GM23338 (cell line): ENCODE measurements at places on chromosomes 7 and 10. TPM values are rescaled to one million over a fixed set of nuclear protein-coding genes. Genes with fewer than 3 reads are reported as not detected.

UPK3BL2 gene
- 1.5 TPM in 1 of 2 replicates, not detected in the other for total RNA-seq

DNA sequence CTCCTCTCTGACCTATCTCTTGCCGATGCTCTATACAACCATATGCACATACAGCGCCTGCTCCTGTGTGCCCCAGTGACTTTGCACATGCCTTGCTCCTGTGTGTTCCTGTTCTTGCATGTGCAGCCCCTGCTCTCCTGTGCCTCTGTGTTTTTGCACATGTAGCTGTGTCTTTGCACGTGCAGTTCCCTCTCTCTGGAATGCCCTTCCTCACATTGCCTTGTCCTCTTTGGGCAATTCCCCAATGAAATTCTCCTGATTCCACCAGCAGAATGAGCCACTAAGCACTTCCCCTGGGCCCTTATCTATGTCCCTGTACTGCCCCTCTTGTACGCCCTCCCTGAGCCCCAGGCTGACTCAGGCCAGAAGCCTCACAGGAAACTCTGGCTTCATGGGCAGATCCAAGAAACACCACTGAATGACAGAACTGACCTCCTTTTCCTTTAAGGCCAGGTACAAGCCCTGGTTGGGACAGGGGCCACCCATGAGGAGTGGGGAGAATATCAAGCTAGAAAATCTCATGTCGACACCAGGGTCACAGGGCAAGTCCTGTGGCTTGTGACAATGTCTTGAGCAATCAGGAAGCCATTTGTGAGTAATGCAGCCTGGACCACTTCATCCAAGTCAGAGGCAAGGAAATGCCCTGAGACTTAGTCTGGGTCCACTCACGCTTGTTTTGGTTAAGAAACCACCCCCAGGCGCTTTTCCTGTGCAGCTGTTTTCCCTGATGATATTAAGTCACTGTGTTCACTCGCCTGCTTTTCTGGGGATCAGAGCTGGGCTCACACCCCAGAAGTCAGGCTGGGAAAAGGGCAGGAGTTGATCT lies 1.9 kb upstream of the ARHGAP22 start:
- peaks cover 29% of the 10 kb centered on the region for H3K27me3 ChIP-seq
- H3K4me3 ChIP-seq: no peak overlapping the region
- no peaks in the 10 kb centered on the region for H3K36me3 ChIP-seq
- no peak for DNase-seq
- H3K4me1 ChIP-seq: peaks cover 23% of the 10 kb centered on the region; the same call in 1 of the 2 replicates

DNA sequence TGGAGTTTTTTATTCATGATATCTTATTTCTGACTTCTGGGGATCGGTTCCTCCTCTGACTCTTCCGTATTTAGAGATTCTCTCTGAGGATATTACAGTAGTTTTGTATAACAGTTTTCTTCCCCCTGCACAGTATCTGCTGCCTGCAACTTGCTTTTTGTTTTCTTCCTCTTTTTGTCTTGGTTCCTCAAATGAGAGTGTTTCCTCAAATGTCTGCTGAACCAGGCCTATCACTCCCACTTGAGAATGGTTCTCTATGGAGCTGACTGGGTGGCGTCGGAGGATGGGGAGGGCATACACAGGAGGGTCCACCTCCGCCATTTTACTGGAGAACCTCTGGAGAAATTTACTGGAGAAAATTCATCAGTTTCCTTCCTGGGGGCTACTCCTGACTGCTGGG lies 27.7 kb downstream of the ARHGAP22 start:
- H3K4me1 ChIP-seq: peaks cover 4% of the 10 kb centered on the region
- no peak overlapping the region for H3K27ac ChIP-seq
- no peaks in the 10 kb centered on the region for H3K36me3 ChIP-seq
- H3K27me3 ChIP-seq: no peaks in the 10 kb centered on the region
- DNase-seq: no peak
- H3K4me3 ChIP-seq: no peak overlapping the region

OR2A7 gene
- total RNA-seq: 1.6 and 2.2 TPM in 2 replicates

DNA sequence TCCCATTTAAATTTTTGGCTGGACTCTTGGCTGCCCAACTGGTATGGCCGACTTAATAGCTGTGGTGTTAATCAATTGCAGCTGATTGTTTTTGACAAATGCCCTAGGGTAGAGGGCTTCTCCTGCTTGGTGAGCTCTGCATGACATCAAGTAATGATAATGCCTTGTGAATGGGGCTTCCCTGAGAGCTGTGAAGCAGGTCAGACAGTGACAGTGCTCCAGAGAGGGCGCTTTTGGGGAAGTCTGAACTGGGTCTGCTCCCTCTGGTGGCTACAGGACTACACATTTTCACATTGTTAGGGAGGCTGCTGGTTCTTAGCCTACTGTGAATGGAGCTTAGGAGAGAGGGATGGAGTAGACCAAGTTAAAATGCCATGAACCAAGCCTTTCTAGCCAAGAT lies 98.8 kb downstream of the SDK1 start:
- no peak overlapping the region for H3K27ac ChIP-seq
- peaks cover 4% of the 10 kb centered on the region; the same call in 1 of the 2 replicates for H3K36me3 ChIP-seq
- H3K4me3 ChIP-seq: no peak overlapping the region
- peaks cover 3% of the 10 kb centered on the region; the same call in 1 of the 2 replicates for H3K4me1 ChIP-seq
- DNase-seq: peak; percentile 95

DNA sequence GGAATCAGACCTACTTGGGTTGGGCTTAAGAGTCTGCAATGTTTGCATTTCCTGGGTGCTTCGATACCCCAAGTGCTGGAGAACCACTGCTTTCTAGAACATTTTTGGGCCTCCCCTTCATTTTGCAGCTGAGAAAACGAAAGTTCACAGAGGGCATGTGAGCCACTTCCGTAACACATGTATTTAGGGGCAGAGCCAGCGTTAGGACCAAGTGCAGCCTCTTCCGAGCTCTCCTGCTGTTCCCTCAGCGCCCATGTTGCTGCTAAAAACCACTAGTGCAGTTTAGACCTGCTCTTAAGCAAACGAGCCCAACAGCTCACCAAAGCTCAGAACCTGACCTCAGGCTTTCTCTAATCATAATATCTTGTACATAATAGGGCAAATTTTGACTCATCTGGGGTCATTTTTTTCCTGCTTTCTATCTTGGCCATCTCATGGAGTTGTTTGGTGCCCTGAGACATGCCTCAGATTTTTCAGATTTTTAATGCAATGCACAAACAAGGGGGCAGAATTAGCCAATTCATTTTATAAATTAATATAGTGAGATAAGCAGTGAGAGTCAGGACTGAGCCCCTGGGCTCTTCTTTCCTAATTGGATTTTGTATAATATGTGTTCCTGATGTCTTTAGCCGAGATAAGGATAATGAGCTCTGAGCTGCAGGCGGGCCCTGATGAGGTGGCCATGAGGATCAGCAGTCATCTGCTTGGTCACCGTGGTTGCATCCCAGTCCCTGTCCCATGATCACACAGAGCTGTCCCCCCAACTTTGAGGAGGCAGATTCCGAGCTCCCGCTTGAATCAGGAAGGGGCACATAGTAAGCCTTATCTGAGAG lies 12.9 kb downstream of the BAG3 start:
- no peak overlapping the region for H3K4me3 ChIP-seq
- H3K36me3 ChIP-seq: no peaks in the 10 kb centered on the region
- H3K27me3 ChIP-seq: no peaks in the 10 kb centered on the region
- DNase-seq: no peak

EIF3A gene
- total RNA-seq: 170 and 171 TPM in 2 replicates

DNA sequence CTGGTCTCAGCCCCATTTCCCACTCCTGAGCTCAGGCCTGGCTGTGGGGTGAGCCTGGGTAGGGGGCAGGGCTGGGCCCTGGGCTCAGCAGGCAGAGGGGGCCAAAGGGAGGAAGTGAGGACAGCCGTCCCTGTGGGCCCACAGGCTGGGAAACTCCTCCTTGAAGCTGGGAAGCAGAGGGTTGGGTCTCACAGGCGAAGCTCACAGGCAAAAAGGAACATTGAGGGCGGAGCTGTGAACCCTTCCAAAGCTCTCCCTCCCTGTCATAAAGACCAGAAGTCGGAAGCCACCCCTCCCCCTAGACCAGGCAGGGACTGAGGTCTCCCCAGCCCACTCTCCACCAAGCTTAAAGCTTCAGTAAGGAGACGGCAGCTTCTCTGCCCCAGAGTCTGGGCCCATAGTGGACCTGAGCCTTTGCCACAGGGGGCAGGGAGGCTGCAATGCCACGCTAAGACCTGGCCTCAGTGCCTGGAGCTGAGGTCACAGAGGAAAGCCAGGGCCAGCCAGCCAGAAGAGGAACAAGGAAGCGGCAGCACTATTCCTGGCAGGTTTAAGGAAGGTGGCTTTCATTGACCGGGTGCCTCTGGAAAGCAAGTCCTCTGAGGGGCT lies 1.0 kb upstream of the KCP start:
- H3K36me3 ChIP-seq: no peaks in the 10 kb centered on the region
- peak overlapping the region; percentile 76; the same call in 1 of the 2 replicates for H3K4me3 ChIP-seq
- H3K4me1 ChIP-seq: peaks cover 24% of the 10 kb centered on the region
- DNase-seq: peak; percentile 77
- H3K27me3 ChIP-seq: peaks cover 80% of the 10 kb centered on the region

- H3K27me3 ChIP-seq: no peaks in the 10 kb centered on the region
- no peak overlapping the region for H3K4me3 ChIP-seq
- H3K27ac ChIP-seq: no peak overlapping the region
- no peak for DNase-seq
- no peaks in the 10 kb centered on the region for H3K4me1 ChIP-seq
These were observed 83.1 kb upstream of the CHCHD3 start for GRCh38 chr7:133165001-133165400.

- H3K27ac ChIP-seq: no peak overlapping the region
- no peaks in the 10 kb centered on the region for H3K27me3 ChIP-seq
- H3K4me3 ChIP-seq: no peak overlapping the region
- no peaks in the 10 kb centered on the region for H3K36me3 ChIP-seq
- no peaks in the 10 kb centered on the region for H3K4me1 ChIP-seq
- no peak for DNase-seq
These were observed 2.8 kb downstream of the BCAP29 start for GRCh38 chr7:107582875-107583274.

NOD1 gene
- total RNA-seq: 3.8 and 7.3 TPM in 2 replicates

ARMH3 gene
- total RNA-seq: 11.1 and 97.4 TPM in 2 replicates

ZNF3 gene
- 40.8 and 48.9 TPM in 2 replicates for total RNA-seq

ANKRD22 gene
- not detected in 2 replicates for total RNA-seq

GPR158 gene
- 1.3 and 1.5 TPM in 2 replicates for total RNA-seq

DNA sequence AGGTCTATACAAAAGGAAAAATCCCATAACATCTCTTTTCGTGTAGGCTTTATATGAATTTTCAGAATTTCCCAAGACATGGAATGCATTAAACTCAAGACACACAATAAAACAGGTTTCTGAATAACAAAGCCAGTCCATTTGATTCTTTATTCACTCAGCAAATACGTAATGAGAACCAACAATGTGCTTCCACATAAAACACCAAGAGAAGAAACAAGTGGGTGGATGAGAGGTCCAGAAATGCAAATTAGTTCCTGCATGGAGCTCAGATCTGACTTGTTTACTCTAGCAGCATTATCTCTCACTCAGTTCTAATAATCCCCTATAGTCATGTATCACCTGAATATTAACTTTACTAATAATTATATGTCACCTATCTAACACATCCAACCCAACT lies 249.5 kb downstream of the LRRTM3 start:
- H3K27me3 ChIP-seq: no peaks in the 10 kb centered on the region
- H3K4me3 ChIP-seq: no peak overlapping the region
- no peaks in the 10 kb centered on the region for H3K36me3 ChIP-seq
- DNase-seq: no peak
- no peak overlapping the region for H3K27ac ChIP-seq

DNA sequence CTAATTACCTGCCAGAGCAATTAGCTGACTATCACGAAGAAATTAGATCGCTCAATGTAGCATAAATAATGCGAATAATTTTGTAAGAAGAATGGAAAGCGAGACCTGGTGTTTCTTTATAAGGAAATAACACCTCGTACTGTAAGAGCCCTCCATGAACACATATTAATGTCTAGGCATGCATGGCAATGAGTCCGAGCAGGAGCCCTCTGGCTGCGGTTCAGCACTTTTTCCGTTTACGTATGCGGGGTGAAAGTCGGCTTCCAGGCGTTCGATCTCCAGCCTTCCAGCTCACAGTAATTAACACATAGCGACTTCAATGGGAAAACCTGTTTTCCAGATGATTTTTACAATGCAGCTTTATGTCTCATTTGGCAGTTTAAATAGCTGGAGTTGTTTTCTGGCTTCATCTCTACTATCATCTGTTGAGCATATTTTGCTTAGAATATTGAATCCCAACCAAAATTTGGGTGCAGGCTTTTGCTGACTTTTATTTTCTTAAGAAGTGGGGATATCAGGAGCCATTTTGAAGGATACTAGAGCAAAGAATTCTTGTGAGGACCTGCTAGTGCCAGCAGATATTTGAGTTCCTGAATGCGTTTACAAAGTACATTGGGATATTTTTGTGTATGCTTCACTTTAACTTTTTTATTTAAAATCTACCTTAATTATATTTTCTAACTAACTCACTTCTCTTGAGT lies 7.2 kb upstream of the SP8 start:
- H3K4me3 ChIP-seq: peak overlapping the region; percentile 67
- H3K27me3 ChIP-seq: peaks cover 76% of the 10 kb centered on the region
- no peak overlapping the region for H3K27ac ChIP-seq
- DNase-seq: peak; percentile 60
- peaks cover 75% of the 10 kb centered on the region for H3K4me1 ChIP-seq
